NCI-H226 (cell line): ENCODE measurements at places on chromosomes 3 and 15.

GRCh38 chr15:25789616-25789999 is 73.5 kb downstream of the ATP10A start:
- no peak for DNase-seq

DNA sequence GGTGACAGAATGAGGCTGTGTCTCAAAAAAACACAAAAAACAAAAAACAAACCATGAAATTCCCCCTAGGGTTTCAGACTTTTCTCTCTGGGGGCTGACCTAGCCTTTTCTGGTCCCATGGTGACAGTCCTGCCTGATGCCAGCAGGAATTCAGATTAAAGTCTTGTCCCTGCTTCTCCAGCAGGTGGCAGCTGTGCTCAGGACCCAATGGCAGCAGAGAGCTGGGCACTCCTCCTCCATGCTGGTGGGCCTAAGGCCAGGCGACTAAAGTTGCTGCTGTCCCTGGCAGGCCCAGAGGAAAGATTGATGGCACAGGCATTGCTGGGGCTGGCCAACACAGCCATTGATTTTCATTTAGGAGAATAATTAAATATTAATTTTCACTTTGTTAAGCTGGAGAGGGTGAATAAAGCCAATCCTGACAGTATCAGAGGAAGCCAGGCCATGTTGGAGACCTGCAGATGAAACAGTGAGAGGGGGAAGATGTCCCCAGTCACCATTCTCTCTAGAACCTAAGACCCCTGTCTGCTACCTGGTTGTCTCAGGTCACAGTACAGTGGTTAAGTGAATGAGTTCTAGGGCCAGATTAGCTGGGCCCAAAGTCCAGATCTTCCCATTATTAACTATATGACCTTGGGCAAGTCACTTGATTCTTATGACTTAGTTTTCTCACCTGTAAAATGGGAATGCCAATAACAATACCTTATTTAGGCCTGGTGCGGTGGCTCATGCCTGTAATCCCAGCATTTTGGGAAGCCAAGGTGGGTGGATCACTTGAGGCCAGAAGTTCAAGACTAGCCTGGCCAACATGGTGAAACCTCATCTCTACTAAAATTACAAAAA is 7.1 kb downstream of the CELF6 start:
- DNase-seq = peak; percentile 56

GRCh38 chr3:40243056-40243455 is 66.5 kb upstream of the EIF1B start:
- no peak for DNase-seq

- DNase-seq = no peak
Observed at GRCh38 chr3:109851854-109852253, 514.5 kb upstream of the DPPA4 start.

DNA sequence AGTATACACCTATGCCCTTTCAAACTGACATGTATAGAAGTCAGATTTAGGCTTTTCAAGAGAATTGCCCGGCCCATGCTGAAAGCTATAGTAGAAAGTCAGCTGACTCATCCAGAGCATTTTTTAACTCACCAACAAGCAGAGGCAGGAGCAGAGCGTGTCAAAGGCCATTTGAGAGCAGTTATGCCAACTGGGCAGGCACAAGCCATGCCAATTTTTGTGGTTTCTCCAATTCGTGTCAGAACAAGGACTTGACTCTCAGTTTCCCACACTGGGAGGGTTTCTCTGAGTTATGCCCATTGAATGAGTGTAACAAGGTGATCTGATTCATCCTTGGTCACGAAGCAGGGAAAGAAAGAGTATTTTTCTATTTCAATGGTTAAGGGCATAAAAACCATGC is 403.3 kb upstream of the THBS1 start:
- no peak for DNase-seq

GRCh38 chr3:4986175-4986781 is 7.0 kb downstream of the BHLHE40 start:
- peak; percentile 55 for DNase-seq

GRCh38 chr15:67103869-67104268 is 38.5 kb downstream of the SMAD3 start:
- no peak for DNase-seq

DNA sequence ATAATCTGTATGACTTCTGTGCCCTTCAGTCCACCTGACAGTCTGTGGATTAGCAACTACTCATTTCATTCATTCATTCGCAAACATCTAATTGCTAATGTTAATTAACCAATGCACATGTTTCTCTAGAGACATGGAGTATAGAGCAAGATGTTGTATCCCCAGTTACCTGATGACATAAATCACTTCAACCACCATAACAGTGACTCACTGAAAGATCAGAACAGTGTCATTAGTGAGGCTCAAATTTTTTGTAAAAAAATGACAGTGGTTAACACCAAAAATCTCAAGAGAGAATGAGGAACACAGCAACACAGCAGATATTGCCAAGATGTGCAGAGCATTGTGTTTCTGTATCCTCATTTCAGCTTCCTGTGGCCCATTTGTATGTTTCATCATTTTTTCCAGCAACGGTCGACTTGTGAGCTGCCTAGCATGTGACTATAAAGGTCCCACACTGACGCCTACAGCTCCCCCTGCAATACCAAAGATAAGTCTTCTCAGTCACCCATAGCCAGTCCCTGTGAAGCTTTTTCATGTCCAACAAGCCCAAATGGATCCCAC is 3.7 kb upstream of the PLD1 start:
- DNase-seq = no peak

- DNase-seq = no peak
Observed at GRCh38 chr3:45170096-45170495, 23.9 kb upstream of the CDCP1 start.

DNA sequence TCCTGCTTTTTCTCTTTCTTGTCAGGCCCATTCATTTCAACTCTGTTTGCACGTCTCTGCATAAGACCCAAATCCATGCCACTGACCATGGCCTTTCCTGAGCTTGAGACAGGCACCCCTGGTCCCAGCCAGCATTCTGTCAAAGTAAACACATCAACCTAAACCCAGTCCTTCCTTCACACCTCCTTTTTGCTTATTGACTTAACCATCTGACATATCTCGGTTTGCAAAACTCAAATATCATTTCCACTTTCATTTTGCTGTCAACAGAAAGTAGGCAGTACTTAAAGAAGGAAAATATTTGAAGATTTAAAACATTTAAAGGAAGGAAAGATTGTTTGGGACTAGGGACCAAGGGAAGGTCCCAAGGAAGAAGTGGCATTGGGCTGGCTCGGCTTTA is 48.2 kb upstream of the KBTBD8 start:
- DNase-seq = no peak

DNA sequence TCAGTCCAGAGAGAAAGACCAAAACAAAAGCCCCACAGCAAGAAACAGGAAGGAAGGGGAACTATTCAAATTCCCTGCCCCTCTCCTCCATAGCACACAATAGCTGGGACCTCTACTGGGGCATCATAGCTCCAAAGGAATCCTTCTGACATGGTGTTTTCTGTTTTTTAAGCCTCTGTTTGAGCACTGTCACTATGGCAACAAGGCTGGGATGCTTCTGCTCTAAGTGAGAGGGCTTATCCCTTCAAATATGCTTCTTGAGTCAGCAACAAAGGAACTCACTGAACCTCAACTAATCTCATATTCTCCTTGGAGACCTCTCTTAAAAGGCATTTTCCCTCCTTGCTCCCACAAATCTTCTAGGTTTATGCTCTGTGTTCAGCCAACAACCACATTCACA is 40.5 kb downstream of the MYLK start:
- DNase-seq = peak; percentile 41

DNA sequence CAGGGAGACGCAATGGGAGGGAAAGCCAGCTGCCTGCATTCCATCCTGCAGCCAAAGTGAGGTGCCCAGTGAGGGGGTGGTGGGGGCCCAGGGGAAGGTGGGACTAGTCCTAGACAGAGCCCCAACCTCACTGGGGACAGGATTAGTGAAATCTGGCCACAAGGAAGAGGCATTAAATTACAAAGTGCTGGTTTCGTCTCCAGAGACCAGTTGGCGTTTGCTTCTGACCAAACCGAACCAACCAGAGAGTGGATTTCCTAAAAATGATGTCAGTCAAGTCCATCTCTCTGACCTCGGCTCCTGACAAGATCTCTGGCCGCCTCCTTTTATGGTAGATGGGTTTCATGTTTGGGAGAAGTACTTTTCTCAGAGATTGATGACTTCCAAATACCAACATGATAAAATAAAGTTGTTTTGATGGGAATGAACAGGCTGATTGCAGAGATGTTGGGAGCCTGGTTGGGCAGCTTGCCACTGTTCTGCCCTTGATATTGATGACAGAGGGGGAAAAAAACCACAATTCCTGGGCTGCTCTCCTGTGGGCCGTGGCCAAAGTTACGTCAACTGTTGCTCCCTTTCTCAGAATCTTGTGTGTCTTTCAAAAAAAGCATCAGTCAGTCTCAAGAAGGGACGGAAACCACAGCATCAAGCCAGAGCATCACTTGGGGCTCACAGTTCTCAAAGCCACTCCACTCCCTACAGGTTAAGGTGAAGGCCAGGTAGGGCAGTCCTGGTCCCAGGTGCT is 24.6 kb downstream of the ITGA11 start:
- no peak for DNase-seq

GRCh38 chr3:140636406-140637138 is 41.3 kb upstream of the TRIM42 start:
- DNase-seq = peak; percentile 7

DNA sequence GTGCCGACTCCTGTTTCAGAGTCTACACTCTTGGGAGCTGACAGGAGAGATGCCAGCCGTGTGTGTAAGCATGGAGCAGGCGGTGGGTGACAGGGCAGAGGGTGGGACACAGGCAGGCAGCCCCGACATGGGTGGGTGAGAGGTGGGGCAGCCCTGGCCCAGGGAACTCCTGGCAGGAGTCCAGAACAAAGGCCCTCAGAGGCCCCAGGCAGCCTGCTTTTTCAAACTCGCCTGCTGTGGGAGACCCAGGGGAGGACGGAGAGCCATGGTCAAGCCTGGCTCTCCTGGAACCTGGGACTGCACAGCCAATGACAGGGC is 29.3 kb upstream of the SLC41A3 start:
- no peak for DNase-seq

DNA sequence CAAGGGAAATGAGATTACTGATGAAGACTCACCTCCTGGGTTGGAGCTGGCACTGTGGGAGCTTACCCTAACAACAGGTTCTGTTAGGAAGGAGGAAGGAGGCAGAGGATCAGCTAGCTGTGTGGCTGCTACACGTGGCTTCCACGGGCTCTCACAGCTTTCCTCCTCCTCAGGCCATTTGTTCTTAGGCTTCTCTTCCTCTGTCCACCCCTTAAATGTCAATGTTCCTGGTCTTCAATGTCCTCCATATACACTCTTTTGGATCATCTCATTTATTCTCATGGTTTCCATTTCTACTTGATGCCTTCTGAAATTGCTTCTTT is 5.0 kb downstream of the PIGZ start:
- no peak for DNase-seq

DNA sequence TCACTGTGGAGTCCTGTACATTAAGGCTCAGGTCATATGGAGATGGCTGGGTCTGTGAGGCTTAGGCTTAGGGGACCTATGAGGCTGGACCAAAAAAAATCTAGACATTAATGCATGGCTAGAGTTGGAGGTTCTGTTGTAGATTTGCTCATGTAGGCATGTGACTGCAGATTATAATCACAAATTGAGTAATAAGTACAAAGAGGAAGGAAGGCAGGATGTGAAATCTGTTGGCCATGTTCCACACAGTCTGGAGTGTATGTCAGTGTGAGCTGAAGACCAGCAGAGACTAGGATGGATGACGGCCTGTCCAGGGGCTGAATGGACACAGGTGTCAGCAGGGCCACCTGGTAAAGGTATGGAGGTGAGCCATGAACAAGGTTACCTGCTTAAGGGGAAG is at the start of gene ST3GAL6:
Gene ST3GAL6, plus strand, starts transcription at position 265 of the 400 bp plus-strand sequence. CDS start 5,101 bp downstream, outside the sequence.
- no peak for DNase-seq

DNA sequence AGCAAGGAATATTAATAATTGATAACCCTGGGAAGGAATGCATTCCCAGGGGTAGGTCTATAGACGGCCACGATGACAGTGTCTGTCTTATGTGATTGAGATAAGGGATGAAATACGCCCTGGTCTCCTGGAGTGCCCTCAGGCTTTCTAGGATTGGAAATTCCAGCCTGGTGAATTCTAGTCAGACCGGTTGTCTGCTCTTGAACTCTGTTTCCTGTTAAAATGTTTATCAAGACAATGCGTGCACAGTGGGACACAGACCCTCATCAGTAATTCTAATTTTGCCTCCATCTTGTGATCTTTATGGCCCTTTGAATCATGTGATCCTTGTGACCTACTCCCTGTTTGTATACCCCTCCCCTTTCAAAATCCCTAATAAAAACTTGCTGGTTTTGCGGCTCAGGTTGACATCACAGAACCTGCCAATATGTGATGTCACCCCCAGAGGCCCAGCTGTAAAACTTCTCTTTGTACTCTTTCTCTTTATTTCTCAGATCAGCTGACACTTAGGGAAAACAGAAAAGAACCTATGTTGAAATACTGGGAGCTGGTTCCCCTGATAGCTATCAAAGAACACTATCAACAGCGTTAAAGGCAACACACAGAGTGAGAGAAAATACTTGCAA is 183.3 kb downstream of the PDE8A start:
- no peak for DNase-seq

DNA sequence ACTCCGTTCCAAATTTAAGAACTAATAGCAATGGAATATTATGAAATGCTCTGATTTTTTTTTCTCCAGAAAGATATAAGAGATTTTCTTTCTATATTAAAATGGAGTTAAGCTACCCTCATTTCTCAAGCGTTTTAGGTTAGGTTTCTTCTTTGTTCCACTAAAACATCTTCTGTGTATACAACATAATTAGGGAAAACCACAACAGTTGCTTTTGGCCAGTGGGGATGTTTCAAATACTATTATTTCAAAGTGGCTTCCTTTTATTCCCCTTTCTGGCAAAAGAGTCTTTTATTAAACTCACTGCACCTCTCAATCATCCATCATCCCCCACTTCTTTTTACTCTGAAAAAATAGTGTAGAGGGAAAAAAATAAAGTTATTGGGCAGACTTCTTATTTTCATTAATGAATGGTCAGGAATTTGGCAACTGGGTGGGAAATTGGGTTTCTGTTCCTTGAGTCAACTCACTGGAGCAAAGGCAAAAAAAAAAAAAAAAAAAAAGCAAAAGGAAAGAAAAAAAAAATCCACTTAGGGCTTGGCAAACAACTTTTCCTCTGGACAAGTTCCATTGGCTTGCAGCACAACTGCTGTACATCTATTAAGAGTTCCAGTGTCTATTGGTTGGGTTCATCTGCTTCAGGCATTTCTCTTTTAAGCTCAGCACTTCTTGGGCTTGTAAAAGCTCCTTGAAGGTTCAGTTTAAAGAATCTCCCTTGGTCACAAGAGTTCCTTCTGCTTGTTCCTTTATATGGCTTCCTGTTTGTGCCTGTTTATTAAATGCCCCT is 963.4 kb downstream of the ROBO1 start:
- DNase-seq = no peak

DNA sequence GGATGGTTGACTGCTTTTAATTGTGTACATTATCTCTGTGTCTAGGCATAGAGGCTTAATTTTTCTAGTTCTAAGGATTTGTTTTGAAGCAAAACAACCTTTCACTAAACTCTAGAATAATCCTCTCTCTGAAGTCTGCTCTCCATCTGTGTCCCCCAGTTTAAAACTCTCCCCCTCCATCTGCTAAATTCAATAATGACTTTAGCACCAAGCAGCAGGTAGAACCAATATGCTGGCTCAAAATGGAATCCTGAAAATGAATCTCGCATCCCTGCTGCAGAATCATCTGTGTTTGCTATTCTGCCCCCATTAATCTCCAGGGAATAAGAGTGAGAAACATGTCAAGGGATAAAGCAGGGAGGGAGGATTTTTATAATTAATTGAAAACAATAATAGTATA is 111.8 kb downstream of the TUSC7 start:
- DNase-seq = no peak

- DNase-seq = no peak
Observed at GRCh38 chr3:144177649-144178048, 206.0 kb downstream of the DIPK2A start.
